ENCODE measurements at places on chromosomes 5 and 9.

- DNase-seq, result no peak
Measured at GRCh38 chr5:147689426-147689825, 93.1 kb downstream of the JAKMIP2 start.

DNA sequence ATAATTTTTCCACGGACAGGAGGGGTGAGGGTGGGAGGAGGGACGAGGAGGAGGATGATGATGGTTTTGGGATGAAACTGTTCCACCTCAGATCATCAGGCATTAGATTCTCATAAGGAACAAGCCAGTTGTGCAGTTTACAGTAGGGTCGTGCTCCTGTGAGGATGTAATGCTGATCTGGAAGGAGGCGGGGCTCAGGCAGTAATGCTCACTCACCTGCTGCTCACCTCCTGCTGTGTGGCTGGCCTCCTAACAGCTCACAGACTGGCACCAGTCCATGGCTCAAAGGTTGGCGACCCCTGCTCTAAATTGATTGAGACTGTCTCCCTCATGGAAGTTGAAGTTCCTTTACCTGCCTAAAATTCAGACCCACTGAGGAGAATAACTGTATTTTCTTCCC is 33.2 kb downstream of the ANKRA2 start:
- DNase-seq, result no peak

GRCh38 chr5:61313960-61314681 is 17.9 kb upstream of the ZSWIM6 start:
- DNase-seq, result no peak

- no peak for DNase-seq
Measured at GRCh38 chr9:14441976-14442651, 128.2 kb upstream of the NFIB start.

DNA sequence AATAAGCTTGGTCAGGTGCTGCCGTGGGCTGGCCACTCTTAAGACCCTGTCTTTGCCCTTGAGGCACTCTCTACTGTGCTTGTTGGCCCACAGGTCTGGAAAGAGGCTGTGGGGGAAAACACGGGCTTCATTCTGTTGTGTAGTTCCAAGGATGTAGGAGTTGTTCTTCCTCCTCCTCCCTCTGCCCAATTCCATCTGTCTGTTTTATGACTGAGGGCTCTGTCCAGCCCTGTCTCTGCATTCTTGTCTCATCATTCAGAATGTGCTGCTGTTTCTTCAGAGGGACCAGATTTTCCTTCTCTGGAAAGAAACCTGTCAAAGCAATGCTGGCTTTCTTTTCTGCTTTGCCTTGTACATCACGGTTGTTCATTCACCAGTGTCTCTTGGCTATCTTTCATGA is 84.1 kb downstream of the MAP1B start:
- no peak for DNase-seq

- no peak for DNase-seq
Measured at GRCh38 chr9:27183131-27183530, 74.1 kb downstream of the TEK start.
